ENCODE measurements at places on chromosomes 2 and 18.

GRCh38 chr2:176269319-176270099 lies at the start of gene MTX2:
Gene MTX2 (plus strand): TSS chr2:176269442. CDS start chr2:176269630, 188 bp downstream.
- DNase-seq = peak; percentile 43

DNA sequence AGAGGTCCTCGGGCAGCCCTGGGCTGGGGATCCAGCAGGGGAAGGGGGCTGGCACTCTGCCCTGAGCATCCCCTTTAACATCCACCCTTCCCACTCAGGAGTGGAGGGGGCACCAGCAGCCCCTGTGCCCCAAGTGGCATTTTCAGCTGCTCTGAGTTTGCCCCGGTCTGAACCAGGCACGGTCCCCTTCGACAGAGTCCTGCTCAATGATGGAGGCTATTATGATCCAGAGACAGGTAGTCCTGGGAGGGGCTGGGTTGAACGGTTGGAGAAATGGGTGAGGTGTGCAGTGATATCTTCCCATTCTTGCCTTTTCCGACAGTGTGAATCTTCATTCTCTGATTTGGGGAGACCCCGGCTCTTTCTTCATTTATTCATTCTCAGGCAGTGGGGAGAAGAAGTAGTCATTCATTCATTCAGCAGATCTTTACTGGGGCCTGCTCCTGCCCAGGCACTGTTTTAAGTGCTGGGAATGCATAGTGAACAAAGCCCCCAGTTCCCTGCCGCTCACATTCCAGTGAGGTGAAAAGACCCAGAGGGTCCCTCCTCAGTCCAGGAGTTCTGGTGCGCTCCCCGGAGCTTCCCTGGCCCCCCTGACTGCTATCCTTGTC lies 1.4 kb upstream of the KHK start:
- DNase-seq = no peak

DNA sequence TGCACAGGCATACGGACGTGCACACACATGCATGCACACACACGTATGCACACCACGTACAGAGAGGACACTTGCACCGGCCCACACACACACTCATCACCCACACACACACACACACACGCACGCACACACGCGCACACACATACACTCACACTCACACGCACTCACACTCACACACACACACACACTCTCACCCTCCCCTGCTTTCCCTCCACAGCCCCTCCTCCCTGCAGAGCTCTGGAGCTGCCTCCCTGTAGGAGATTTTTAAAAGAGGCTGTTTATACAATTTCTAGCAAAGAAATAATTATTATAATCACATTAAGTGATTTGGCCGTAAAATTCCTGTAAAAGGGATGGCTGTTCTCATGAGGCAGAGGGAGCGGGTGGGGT lies 36.5 kb upstream of the SNED1 start:
- no peak for DNase-seq

DNA sequence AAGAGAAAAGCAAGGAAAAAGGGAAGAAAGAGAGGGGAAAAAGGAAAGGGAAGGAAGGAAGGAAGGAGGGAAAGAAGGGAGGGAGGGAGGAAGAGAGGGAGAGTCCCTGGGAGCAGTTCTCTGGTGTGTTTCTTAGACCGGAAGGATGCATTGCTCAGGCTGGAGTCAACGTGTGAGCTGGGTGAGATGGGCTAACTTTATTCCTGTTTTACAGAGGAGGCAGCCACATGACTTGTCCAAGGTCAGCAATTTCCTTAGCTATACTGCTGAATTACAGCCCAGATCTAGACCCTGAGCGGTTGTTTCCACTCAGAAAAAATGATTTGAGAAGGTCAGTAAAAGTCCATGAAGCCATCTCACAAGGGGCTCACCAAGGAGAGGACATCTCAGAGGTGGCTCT lies 86.6 kb upstream of the APCDD1 start:
- DNase-seq = no peak

DNA sequence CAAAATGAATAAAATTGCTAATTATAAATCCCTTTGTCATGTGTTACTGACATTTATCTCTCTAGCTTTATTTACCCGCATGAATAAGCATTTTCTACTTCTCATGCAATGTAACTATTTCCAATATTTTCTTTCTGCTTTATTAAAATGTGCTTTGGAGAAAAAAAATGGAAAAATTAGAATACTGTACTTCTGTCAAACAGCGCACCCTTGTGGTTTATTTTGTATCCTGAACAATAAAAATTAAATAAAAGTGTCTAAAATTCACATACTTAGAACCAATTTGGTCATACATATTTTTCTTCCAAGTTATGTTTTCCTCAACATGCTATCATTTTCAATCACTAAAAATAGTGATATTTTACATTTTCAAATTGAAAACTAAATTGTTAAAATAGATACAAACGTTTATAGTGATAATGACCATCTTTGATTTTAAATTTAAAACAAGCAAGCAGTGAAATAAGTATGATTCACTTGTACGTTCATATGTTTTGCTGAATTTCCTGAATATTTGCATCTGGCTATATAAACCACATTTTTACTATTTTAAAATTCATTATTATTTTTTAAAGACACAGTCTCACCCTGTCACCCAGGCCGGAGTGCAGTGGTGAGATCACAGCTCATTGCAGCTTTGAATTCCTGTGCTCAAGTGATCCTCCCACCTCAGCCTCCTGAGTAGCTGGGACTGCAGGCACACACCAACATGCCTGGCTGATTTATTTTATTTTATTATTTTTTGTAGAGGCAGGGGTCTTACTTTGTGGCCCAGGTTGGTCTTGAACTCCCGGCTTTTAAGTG lies 95.9 kb upstream of the GRB14 start:
- DNase-seq = no peak

DNA sequence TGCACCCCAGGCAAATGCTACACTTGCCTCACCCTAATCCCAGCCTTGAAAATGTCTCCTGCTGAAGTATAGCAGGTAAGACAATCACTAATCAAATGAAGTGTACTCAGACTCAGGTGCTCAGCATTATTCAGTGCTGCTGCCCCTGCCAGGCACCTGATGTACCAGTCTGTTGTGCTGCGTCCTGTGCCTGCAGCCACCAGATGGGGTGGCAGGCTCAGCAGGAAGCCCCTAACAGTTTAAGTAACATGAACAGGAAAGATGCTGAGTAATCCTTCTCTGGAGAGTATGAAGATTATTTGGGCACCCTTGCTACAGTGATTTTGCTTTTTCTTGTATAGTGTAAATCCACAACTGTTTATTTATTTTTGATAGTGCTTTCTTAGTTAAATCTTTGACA lies 69.1 kb downstream of the TACR1 start:
- no peak for DNase-seq

DNA sequence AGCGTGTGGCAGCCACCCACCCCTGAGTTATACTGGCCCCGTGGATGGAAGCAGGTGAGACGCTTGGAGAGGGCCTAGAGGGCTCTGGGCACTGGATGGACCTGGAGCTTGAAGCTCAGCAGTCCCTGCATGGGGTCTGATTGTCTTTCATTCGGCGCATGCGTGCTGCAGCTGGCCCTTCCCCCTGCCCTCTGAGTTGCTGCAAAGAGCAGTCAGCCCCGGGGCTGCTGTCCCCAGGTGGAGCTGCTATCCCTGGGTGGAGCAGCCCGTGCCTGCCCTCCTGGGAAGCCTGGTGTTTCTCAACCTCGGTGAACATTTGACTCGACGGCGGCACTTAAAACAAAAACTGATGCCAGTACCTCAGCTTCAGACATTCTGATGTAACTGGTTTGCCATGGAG lies 29.6 kb downstream of the IGFBP5 start:
- no peak for DNase-seq

GRCh38 chr2:196413821-196414274 lies 225.7 kb upstream of the CCDC150 start:
- DNase-seq = no peak

DNA sequence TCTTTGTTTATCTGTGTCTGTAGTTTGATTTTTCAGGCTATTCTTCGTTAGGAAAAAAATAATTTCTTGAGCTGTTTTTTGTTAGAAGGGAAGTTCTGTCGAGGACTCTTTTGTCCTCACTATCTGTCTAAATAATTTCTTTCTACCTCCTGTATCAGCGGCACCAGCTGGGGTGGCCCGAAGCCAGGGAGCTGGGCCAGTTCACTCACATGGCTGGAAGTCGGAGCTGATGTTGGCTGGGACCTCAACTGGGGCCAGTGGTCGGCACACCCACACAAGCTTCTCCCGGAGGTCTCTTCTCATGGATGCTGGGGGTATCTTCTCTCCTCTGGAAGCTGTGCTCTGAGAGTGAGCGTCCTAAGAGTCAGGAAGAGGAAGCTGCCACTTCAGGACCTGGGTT lies 8.0 kb upstream of the PDIA6 start:
- no peak for DNase-seq

DNA sequence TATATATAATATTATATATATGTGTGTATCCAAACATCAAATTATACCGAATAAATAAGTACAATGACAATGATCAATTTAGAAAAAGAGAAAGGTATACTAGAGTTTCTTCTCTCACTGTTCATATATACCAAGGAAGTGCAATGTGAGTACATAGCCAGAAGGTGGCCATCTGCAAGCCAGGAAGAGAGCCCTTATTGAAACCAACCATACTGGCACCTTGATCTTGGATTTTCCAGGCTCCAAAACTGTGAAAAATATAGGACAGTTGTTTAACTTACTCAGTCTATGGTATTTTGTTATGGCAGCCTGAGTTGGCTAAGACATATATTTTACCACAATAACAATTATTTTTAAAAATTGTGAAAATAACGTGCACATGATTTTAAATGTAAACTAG lies 1490.2 kb upstream of the SLC39A10 start:
- no peak for DNase-seq

GRCh38 chr2:217628061-217628460 lies 374.7 kb downstream of the TNS1 start:
- DNase-seq = no peak

DNA sequence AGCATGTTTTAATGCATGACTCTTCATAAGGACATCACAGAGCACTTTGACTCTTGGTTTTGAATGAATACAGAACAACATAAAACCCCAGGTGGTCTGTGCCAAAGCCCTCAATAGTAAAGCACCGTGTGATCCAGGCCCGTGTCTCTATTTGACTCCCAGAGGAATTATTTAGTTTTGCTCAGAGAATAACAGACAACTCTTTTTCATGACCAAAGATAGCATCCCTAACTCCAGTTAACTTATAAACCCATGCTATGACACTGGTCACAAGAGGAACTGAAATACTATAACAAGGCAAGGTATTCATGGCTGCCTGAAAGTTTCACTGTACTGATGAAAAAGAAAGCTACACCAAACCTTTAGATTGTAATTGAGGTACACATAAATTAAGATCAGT lies 128.4 kb downstream of the IKZF2 start:
- DNase-seq = no peak

GRCh38 chr2:88100489-88100858 lies 27.4 kb downstream of the FABP1 start:
- no peak for DNase-seq

DNA sequence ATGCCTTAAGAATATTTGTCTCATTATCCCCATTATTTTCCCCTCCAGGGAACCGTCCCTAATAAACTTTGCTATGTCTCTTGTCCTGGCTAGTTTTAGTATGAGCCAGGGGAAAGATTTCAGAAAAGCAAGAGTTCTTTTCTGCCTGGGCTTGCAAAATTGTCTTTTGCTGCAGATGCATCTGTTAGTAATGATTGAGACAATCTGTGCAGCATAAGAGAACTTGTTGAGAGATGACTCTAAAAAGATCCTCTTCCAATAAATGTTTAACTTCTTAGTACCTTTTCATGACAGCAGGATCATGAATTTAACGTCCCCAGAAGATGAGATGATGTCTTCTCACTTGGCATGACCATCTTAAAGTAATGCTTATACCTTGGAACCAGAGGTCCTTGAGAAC lies 172.5 kb upstream of the CREB1 start:
- DNase-seq = no peak

DNA sequence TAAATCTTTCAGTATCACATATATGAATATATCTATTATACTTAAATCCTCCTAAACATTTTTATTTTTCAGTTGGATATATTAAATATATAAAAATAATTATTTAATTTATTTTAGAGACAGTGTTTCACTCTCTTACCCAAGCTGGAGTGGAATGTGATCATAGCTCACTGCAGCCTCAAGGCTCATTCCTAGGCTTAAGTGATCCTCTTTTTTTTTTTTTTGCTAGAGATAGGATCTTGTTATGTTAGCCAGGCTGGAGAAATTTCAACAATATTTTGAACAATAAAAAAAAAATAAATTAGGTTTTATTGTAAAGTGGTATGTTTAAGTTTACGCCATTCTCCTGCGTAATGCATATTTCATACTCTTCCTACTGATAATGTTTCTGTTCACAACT lies 4.2 kb downstream of the SPAST start:
- DNase-seq = no peak

GRCh38 chr2:178943745-178944144 lies 106.2 kb downstream of the CCDC141 start:
- no peak for DNase-seq

- no peak for DNase-seq
These were observed 2.9 kb downstream of the DDX1 start for GRCh38 chr2:15594291-15595256.

- no peak for DNase-seq
These were observed 269.2 kb downstream of the XIRP2 start for GRCh38 chr2:167157523-167157922.

DNA sequence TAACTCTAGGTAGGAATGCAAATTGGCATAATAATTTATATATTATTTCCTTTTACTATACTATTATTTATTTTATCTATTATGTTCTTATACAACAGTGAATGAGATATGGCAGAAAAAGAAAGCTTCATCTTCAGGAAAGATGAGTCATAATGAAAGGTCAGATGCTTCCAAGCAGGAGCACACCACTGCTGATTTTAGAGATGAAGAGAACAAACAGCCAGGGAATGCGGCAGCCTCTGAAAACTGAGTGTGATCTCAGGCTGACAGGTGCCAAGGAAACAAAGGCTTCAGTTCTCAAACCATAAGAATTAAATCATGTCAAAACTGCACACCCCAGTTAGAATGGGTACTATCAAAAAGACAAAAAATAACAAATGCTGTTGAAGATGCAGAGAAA lies 149.0 kb downstream of the CCDC178 start:
- DNase-seq = no peak

DNA sequence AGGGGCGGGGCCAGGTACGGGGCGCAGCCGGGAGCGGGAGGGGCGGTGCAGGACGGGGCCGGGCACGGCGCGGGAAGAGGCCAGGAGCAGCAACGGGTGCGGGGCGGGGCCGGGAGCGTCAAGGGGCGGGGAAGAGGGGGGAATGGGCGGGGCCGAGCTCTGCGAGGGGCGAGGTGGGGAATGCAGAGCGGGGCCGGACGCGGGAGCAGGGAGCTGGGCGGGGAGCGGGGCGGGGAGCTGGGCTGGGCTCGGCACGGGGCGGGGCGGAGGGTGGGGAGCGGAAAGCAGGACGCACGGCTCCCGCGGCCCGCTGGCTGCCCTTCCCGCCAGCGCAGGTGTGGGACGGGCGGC lies at the start of gene IMPA2:
IMPA2 (plus strand) TSS at position 316 of the 351 bp plus-strand sequence. CDS start 163 bp downstream, outside the sequence.
- DNase-seq = no peak

GRCh38 chr18:44061438-44061837 lies 619.2 kb upstream of the SETBP1 start:
- no peak for DNase-seq

GRCh38 chr2:65382776-65383357 lies 49.5 kb downstream of the SPRED2 start:
- peak; percentile 44 for DNase-seq

GRCh38 chr18:36744261-36744876 lies 84.4 kb downstream of the TPGS2 start:
- DNase-seq = no peak

GRCh38 chr18:28588884-28589549 lies 412.1 kb upstream of the CDH2 start:
- no peak for DNase-seq

GRCh38 chr18:52577795-52578194 lies 237.8 kb downstream of the DCC start:
- no peak for DNase-seq

- DNase-seq = no peak
These were observed 999.8 kb upstream of the CDH2 start for GRCh38 chr18:29176681-29177080.

- DNase-seq = no peak
These were observed 221.6 kb downstream of the ALPK2 start for GRCh38 chr18:58407263-58407648.
